Stimulated activated CD8-positive, alpha-beta memory T cell treated with anti-CD3 and anti-CD28 coated beads, Interleukin-15, amount 100 ng/mL, for 24 hours (primary cell): ENCODE measurements at places on chromosomes 1 and 21.

GRCh38 chr21:42009018-42009830 is 936 bp downstream of the ZBTB21 start:
- DNase-seq = peak; percentile 25

GRCh38 chr1:185317886-185318310 is 855 bp upstream of the IVNS1ABP start:
- DNase-seq = peak; percentile 19

- no peak for DNase-seq
These were observed 409.4 kb downstream of the BRINP3 start for GRCh38 chr1:190068304-190068703.

GRCh38 chr1:31930836-31931592 is 7.2 kb downstream of the PTP4A2 start:
- DNase-seq = no peak

GRCh38 chr1:223486366-223486765 is 93.2 kb downstream of the CCDC185 start:
- no peak for DNase-seq

- no peak for DNase-seq
These were observed 36.1 kb downstream of the COA6 start for GRCh38 chr1:234409328-234409727.

- no peak for DNase-seq
These were observed 70.0 kb downstream of the NTPCR start for GRCh38 chr1:233020426-233020825.

DNA sequence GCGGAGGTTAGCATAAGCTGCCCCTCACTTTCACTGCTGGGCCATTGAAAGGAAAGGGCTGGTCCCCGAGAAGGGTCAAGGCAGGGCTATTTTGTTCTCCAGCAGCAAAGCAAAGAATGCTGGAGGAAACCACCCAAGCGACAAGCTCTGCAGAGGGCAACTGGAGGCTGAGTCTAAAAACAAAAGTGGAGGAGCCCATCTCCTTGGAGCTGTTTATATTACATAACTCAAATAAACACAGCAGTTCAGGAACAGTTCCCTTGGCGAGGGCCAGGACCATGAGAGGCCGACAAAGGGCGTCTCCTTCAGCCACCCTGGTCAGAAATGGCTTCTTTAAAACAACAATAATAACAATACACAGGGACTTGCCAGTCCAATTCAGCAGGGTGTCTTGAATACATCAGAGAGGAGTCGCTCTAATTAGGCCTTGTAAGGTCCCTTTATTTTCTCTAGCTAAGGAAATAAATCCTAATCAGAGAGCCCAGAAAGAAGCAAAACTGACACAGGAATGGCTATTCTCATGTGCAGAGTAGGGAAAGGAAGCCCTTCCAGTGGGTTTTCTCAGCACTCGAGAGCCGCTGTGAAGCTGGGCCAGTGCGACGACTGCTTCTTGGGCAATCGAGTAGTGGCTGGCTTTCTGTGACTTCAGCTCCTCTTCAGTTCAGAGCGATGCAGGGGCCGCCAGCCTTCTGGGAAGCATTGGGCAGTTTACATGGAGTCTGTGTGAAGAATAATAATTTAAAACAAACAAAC is 57.0 kb upstream of the TARBP1 start:
- no peak for DNase-seq

GRCh38 chr1:62040450-62040849 is 154.2 kb upstream of the L1TD1 start:
- DNase-seq = no peak

DNA sequence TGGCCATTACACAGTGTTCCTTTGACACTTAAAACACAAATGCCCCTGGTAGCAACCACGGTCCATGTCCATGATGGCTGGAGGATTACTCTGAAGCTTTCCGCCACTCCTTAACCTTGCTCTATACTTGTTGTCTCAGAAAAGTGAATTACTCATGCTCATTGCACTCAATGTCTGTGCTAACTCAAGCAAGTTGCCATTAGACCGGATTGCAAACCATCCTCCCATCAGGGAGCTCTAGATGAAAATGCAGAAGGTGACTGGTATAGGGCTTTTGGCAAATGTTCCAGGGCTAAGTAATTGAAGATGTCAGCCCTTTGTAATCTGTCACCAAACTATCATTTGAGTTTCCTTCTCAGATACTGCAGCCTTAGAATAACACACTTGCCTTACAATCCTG is 1288.3 kb upstream of the B3GALT2 start:
- DNase-seq = no peak
